ENCODE measurements at places on chromosomes 16 and 17. TPM values are rescaled to one million over a fixed set of nuclear protein-coding genes. Genes with fewer than 3 reads are reported as not detected.

GRCh38 chr17:81285179-81285878 is 9.8 kb downstream of the SLC38A10 start:
- DNase-seq: peak; percentile 94

- no peak for DNase-seq
Observed at GRCh38 chr17:39335704-39336223, 65.7 kb downstream of the FBXL20 start.

- DNase-seq: no peak
Observed at GRCh38 chr17:21278450-21279197, 5.9 kb upstream of the MAP2K3 start.

DNA sequence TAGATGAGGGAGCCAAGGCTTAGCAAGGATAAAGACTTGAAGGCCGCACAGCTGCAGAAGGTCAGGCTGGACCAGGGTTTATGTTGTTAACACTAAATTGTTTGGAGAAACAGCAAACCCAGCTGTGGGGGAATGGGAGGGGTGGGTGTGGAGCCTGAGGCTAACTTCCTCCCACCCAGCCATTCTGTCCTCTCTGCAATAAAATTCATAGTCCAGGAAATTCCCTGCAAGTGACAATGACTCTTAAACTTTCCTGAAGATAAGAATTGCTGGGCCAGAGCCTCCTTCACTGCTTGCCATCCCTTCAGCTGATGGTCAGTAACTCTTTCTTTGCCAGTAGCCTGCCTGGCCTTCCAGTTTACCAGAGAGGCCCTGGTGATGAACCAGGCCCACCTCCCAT is 19.4 kb upstream of the ATP5MC1 start:
- DNase-seq: no peak

DNA sequence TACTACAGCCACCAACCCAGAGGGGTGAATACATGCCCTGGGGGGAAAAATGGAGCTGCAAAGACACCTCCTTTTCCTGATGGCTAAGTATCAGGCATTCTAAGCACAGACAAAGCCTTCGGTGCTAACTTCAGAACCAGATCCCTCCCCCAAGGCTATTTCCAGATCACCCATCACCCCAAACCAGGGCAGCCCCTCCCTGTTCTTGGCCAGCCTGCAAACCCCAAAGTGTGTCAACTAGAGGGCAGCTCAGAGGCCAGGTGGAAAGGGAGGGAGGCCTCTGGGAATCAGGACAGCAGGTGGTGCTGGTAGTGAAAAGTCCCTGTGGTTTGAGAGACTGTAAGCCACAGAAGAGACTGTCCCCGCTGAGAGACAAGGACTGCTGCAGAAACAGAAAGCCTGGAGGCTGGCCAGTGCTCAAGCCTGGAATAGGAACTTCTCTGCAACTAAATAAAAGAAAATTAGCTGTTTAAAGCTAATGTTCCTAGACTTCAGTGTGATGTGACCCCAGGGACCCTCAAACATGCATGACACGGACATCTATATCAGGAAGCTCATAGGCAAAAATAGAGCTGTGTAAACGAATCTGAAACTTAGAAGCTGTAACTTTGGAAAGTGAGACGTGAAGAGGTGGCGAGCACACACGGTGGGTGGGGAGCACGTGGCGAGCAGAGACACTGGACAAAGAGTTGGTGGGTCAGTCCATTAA is 9.1 kb downstream of the TUBG1 start:
- DNase-seq: no peak

DNA sequence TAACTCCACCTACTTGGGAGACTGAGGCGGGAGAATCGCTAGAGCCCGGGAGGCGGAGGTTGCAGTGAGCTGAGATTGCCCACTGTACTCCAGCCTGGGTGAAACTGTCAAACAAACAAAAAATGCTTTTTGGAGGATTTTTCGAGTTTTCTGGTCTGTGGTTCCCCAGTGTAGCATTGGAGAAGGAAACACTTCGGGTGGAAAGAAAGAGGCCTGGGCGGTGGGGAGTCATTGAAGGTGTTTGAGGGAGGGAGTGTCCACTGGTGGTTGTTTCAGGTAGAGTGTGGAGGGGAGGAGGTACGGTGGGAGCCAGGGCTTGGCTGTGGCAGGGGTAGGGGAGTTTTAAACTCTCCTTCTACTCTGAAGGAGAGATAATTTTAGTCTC is 1.2 kb downstream of the RNF213 start:
- no peak for DNase-seq

GRCh38 chr17:51298508-51299371 is 38.4 kb downstream of the UTP18 start:
- no peak for DNase-seq

DNA sequence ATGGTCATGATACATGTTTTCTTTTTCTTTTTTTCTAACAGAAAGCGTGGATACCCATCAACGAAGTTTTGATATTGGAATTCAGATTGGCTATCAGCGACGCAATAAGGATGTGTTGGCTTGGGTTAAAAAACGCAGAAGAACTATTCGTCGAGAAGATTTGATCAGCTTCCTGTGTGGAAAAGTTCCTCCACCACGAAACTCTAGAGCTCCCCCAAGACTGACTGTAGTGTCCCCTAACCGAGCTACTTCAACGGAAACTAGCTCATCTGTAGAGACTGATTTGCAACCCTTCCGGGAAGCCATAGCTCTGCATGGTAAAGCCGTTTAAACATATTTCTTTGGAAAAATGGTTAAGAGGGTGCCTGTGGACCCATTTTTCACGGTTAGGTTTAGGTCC is 11.5 kb downstream of the HAPSTR1 start:
- DNase-seq: no peak

DNA sequence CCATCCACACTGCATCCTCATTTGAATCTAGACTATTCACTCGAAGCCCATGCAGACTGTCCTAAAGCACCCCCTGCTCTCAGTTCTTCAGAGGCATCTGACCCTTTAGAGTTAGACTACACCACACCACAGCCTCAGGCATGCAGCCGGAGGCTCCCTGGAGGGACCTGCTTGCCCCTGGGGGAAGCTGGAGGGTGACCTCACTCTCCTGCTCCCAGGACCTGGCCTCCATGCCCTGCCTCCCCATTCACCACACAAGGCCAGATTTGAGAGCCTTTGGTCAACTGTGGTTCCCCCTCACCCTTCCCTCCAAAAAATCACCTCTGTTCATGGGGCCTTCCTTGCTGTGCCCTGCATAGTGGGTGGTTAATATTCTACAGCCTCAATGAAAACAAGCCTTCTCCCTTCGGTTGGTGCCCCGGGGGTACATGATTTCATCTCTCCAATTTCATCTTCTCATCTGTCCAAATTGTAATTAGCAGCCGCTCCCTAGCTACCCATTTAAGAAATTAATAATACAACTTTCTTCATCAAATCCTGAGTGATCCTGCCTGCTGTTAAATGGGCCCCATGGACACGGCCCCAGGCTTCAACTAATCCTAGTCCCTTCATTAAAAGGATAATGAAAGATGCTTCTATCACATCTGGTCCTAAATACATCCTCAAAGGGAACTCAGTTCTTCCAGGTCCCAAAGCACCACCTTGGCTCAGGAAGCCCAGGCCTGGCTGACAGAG is 24.4 kb downstream of the ABCC12 start:
- no peak for DNase-seq

DNA sequence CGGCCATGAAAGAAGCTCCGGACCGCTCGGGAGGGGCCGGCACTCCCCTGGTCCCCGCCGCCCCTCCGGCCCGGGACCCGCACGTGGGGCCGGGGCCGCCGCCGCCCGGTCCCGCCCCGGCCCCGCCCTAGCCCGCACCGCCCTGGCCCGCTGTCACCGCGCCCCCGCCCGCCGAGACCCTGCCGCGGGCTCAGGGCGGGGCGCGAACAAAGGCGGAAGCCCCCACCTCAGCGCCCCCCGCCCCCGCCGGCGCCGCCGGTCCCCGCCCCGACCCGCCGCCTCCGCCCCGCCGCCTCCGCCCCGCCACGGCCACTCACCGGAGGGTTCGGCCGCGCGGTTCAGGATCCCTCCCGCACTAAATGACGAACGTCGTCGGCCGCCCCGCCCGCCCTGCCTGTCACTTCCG is at the start of gene ARHGDIA:
Gene ARHGDIA, minus strand, starts transcription at position 357 of the 406 bp plus-strand sequence. CDS start 1,407 bp downstream, outside the sequence.
- no peak for DNase-seq

GRCh38 chr17:82636626-82637598 is 11.3 kb downstream of the WDR45B start:
- DNase-seq: no peak

- DNase-seq: no peak
Observed at GRCh38 chr16:649631-650030, 466 bp downstream of the WDR90 start.

GRCh38 chr17:31394544-31394943 is 3.1 kb downstream of the RAB11FIP4 start:
- DNase-seq: no peak

DNA sequence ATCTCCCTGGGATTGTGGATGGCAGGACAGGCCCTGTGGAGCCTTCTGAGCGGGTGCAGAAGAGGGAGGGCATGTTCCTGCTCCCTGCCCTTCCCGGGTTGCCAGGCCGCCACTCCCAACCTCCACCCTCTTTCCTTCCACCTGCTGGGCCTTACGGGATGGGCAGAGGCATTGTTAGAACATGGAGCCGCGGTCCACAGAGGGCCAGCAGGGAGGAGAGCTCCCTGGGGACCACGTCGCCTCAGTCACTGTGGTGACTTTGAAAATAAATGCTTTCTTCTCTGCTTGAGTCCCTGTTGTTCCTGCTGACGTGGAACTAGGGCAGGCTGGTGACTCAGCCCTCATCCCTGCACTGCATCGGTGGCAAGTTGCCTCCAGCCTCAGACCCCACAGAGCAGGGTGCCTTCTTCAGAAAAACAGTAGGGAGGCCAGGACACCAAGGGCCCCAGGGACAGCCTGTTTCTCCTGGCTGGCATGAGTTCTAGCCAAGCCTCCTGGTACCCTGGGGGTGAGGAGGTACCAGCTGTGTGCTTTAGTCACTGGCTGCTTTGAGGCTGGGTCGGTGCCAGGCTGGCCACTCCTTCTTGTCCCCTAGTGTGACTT is 224.9 kb downstream of the SEC14L1 start:
- no peak for DNase-seq

GRCh38 chr16:47728205-47728604 is 267.1 kb downstream of the PHKB start:
- DNase-seq: peak; percentile 39

DNA sequence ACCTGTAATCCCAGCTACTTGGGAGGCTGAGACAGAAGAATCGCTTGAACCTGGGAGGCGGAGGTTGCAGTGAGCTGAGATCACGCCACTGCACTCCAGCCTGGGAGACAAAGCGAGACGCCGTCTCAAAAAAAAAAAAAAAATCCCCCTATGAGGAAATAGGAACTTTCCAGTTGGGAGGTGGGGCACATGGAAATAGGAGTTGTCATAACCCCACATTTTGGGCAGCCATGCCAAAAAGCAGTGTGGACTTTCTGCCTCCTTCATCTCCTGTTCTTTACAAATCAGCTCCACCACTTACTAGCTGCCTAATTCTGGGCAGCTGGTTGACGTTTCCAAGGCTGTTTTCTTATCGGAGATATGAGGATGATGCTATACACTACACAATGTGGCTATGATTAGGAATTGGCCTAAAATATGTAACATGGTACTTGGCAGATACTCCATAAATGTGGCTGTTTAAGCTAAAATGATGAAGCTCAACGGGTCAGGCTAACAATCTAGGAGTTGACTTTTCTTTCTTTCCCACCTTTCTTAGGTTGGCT is 21.5 kb upstream of the CCL5 start:
- no peak for DNase-seq

DNA sequence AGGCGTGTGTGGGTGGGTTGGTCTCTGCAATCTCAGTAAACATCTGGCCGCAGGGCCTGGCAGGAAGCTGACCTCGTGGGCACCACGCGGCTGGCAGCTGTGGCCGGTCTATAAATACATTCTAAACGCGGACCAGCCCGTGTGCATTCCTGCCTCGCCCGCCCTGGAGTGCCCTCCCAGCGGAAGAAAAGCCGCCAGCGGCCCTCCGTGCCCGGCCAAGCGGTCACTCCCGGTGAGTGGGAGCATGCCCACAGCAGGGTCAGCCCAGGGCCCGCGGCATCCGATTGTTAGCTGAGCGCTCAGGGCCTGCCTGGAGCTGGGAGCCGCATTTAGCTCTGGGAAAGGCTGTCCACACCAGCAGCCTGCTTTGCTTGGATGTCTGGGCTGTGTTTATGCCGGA is 10.3 kb downstream of the ZNF469 start:
- no peak for DNase-seq

DNA sequence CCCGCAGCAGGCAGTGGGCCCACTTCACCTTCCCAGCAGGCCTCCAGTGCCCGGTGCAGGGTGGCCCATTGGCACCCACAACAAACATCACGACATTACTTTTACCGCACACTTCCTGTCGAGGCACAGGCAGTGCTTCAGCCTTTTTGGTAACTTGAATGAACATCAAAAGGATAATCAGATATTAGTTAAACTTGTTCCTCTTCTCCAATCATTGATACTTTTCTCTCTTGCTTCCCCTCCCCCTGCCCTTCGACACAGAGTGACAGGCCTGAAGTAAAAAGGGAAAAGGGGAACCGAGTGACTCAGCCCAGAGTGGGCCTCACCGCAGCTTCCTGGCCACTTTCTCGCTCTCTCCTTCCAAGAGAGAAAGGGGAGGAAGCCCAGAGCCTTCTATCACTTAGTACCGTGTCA is 507.0 kb downstream of the MAF start:
- DNase-seq: no peak

- no peak for DNase-seq
Observed at GRCh38 chr17:44024853-44025252, 10.1 kb upstream of the TMEM101 start.

GRCh38 chr17:59601130-59601529 is 18.6 kb upstream of the CLTC start:
- DNase-seq: no peak

GRCh38 chr17:63675231-63675606 is 24.7 kb downstream of the LIMD2 start:
- DNase-seq: no peak

DNA sequence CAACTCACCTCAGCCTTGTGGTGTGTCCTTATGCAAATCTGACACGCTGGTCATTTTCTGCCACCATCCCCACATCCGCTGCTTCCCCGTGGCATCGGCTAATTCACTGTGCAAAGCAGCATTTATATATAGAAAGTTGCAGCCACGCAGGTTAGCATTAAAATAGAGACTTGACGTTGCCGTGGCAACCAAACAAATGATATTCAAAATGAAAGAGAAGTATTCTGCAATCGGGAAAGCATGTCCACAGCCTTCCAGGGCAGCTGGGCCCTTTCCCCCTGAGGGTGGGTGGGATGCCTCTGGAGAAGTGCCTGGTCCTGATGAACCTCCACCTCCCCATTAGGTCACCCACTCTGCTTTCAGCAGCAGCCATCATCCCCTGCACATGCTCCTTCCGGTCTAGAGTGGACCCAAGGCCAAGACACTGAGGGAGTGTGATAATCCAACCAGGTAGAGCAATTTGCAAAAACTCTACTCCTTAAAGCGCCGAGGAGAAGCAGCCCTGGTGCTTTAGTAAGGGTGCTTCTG is 138.7 kb downstream of the GAS7 start:
- DNase-seq: no peak

Gene CEP95
- 24.6 TPM for total RNA-seq

Gene RANGRF
- total RNA-seq: 26.5 TPM

Gene SMCR8
- total RNA-seq: 13.3 TPM

Gene ZNF287
- 12.0 TPM for total RNA-seq

Gene AP1G1
- total RNA-seq: 49.4 TPM

Gene NME4
- total RNA-seq: 126 TPM

Gene EVI2A
- 3.2 TPM for total RNA-seq

Gene ASIC2
- total RNA-seq: not detected

Gene CA7
- not detected for total RNA-seq

Gene GALR2
- total RNA-seq: 0.50 TPM

Gene SRCIN1
- 1.2 TPM for total RNA-seq

Gene CAPNS2
- total RNA-seq: 1.2 TPM

Gene SLC16A13
- 0.98 TPM for total RNA-seq

Gene CDK5R1
- total RNA-seq: 1.2 TPM

Gene TMEM88
- 45.6 TPM for total RNA-seq
